ENCODE measurements at places on chromosomes 2 and 18.

- DNase-seq = no peak
These were observed 14.7 kb downstream of the CD28 start for GRCh38 chr2:203720915-203721672.

DNA sequence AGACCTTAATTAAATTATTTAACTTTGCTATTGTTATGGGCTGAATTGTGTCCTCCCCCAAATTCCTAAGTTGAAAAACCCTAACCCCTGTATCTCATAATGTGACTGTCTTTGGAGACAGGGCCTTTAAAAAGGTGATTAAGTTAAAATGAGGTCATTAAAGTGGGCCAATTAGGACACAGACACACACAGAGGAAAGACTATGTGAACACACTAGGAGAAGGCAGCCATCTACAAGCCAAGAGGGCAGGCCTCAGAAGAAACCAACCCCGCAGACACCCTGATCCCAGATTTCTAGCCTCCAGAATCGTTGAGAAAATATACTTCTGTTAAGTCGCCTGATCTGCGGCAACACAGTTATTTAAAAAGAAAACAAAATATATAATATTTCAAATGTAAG lies 6.4 kb downstream of the STK17B start:
- DNase-seq = no peak

- no peak for DNase-seq
These were observed 7.0 kb downstream of the GPR45 start for GRCh38 chr2:105248316-105249070.

- DNase-seq = no peak
These were observed 49.9 kb upstream of the TXNDC2 start for GRCh38 chr18:9835825-9836224.

GRCh38 chr2:31992025-31992579 lies 18.7 kb downstream of the MEMO1 start:
- no peak for DNase-seq

DNA sequence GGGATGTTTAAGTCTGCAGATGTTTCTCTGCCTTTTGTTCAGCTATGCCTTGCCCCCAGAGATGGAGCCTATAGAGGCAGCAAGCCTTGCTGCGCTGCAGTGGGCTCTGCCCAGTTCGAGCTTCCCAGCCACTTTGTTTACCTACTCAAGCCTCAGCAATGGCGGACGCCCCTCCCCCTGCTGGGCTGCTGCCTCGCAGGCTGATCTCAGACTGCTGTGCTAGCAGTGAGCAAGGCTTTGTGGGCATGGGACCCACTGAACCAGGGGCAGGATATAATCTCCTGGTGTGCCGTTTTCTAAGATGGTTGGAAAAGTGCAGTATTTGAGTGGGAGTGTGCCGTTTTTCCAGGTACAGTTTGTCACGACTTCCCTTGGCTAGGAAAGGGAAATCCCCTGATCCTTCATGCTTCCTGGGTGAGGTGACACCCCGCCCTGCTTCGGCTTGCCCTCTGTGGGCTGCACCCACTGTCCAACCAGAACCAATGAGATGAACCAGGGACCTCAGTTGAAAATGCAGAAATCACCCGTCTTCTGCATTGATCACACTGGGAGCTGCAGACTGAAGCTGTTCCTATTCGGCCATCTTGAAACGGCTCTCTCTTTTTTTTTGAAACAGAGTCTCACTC lies 27.6 kb upstream of the ADAM23 start:
- no peak for DNase-seq

DNA sequence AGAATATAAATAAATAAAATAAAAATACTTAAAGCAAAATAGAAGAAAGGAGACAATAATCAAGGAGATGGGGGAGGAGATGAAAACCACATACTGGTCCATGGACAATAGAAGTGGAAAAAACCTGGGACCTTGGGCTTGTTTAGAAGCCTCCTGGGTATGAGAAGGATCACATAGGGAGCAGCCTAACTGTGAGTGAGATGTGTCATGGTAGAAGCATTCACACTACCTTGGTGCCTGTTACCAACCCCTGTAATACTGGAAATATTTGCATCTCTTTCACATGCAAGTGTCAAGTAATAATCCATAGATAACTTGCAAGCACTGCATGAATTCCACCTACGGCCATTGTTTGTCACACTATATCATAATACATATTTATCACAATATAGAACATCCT lies 23.2 kb upstream of the RNF103 start:
- no peak for DNase-seq

- no peak for DNase-seq
These were observed 64.9 kb upstream of the CAPN13 start for GRCh38 chr2:30871980-30872789.

GRCh38 chr2:173590276-173590861 lies 235.7 kb downstream of the CDCA7 start:
- DNase-seq = no peak

GRCh38 chr2:12766421-12766879 lies 49.7 kb downstream of the TRIB2 start:
- DNase-seq = no peak

- DNase-seq = no peak
These were observed 6.2 kb upstream of the TWIST2 start for GRCh38 chr2:238841542-238842164.

DNA sequence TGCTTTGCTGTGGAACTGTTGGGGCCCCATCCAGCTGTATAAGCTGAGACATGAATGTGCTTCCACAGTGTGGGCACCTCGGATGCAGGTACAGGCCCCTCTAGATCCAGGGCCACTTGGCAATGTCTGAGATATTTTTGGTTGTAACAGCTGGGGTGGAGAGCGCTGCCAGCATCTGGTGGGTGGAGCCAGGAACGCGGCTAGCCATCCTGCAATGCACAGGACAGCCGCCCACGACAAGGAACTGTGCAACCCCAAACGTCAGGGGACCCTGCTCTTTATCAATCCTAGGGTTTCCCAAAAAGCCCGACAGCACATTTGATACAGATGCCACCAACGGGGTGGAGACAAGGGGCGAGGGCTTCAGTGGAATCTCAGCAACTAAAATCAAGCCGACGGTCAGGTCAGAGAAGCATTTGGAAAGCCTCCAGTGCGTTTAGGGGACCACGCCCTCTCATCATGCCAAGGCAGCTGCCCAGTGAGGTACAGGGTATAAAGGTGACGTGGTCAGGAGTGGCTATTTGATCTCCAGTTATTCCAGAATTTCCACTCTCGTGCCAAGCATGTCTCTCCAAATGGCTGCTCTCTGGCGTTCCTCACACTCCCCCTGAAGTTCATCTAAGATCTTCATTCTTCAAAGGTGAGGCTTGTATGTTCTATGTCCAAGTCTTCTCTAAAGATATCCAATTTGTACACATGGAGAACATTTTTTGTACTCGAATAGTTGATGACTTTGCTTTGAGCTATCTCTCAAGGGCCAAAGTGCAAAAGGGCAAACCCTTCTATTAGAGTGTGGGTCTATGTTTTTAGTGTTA lies 55.7 kb downstream of the LRRFIP1 start:
- DNase-seq = no peak

DNA sequence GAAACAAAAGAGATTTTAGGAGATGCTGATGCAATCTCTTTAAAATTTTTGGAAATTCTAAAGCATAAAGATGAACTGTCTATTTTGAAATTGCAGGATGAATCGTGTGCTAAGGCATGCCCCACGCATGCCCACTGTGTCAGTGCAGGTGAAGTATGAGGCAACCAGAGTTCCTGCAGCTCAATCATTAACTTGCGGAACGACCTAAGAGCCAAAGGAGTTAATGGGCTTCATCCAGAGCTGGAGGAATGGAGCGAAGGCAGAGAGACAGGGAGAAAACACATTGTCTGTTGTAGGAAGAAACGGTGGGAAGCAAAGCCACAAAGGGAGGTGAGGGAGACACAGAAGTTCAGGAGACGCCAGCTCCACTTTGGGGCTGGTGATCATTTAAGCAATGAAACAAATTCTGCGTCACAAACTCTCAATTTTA lies 265.2 kb downstream of the CCDC85A start:
- no peak for DNase-seq

DNA sequence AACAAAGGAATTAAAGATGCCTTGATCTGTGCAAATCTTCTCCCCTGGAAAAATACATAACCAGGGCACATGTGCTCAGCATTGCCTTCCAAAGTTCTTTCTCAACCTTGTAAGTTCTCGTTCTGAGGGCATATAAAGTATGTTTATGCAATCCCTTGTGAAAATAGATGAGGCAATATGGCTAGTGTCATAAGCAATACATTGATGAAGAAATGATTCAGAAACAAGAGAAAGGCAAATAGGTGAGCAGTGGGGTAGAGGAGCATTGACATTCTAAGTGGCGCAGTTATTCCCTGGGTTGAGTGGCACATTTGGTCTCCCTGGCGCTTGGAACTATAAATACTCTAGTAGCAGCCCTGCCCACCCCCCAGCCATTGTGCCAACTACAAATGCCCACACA lies 57.4 kb upstream of the PGAP1 start:
- no peak for DNase-seq

- no peak for DNase-seq
These were observed 283.3 kb downstream of the SLC8A1 start for GRCh38 chr2:40168546-40168945.

- DNase-seq = no peak
These were observed 43.3 kb upstream of the SERPINB2 start for GRCh38 chr18:63844254-63844653.

DNA sequence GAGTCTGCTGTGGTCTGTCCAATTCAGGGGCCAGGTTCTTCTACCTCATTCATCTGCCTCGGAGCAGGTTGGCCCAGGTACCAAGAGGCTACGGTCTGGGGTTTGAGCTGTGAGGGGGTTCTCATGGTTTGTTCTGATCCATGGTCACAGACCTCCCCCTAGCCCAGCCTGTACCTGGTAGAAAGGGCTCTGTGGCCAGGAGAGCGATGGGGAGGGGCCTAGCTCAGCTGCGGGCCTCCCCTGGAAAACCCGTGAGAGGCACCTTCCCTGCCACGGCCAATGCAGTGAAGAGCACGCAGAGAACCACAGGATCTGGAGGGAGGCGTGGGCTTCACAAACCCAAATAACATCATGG lies 19.6 kb upstream of the ALLC start:
- DNase-seq = no peak

- peak; percentile 74 for DNase-seq
These were observed 12.4 kb downstream of the NIF3L1 start for GRCh38 chr2:200901459-200902072.

DNA sequence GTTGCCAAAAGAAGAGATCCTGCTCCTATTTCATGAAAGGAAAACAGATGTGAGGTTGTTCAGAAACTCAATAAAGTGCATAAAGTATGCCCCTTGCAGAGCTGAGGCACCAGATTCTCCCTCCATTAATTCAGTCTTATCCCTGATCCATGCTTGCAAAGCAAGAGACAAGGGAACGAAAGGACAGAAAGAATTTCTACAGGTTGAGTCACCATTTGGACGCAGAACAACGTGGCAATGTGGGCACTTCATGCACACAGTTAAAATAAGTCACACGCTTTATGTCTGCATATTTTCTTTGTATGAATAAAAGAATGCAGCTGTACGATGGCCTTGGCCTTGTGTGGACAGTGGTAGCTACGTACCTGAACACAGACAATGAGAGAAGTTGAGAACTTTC lies 321.7 kb upstream of the REV1 start:
- no peak for DNase-seq

DNA sequence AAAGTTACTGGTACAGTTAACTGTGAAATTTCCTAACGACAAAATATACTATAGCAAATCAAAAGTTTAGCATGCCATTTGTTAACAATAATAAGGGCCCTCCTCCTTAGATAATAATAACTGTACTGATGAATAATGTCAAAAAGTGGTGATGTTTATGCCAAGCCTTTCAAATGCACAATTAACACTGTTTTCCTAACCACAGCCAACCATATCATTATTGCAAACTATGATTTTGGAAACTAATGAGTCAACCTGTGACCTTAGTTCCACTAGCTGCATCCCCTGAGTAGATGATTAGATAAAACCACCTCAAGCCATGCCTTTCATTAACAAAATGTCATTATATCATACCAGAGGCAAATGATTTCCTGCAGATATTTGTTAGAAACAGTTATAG lies 25.1 kb upstream of the GPR75 start:
- no peak for DNase-seq

DNA sequence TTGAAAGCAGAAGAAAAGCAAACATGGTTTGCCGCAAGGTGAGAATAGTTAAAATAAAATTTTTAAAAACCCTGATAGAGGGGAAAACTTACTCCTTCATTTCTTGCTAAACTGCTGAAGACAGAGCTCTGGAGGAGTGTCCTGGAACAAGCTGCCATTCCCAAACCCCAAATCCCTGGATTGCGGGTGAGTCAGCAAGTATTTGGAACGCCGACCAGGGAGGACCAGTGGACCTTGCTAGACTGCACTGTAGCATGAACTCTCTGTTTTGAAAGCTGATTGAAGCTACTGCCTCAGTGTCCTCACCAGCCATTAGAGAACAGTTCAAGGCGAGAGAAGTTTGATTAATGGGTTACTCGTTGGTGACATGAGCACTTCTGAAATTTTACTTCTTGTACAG lies 99.4 kb upstream of the RASGRP3 start:
- DNase-seq = no peak

DNA sequence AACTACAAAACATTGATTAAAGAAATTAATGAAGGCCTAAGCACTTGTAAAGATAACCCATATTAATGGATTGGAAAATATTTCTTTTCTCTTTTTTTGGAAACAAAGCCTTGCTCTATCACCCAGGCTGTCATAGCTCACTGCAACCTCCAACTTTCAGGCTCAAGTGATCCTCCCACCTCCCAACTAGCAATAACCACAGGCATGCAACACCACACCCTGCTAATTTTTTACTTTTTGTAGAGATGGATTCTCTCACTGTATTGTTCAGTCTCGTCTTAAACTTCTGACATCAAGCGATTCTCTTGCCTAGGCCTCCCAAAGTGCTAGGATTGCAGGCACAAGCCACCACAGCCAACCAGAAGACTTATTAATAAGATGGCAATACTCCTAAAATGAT lies 73.4 kb upstream of the NDUFV2 start:
- no peak for DNase-seq

Measured in stimulated activated CD4-positive, alpha-beta T cell treated with anti-CD3 and anti-CD28 coated beads, Interleukin-1b, Interleukin-23, amount 100 ng/mL, for 48 hours (primary cell).